Vagina (tissue), 2 donors: ENCODE measurements at places on chromosomes 4 and X.

- no peaks in the 10 kb centered on the region for H3K4me1 ChIP-seq
- H3K36me3 ChIP-seq, result no peaks in the 10 kb centered on the region
- DNase-seq, result no peak
- no peaks in the 10 kb centered on the region for H3K27me3 ChIP-seq
- no peak overlapping the region for H3K4me3 ChIP-seq
Measured at GRCh38 chr4:156237231-156237630, 283.6 kb upstream of the CTSO start.

- H3K4me1 ChIP-seq, result peaks cover 6% of the 10 kb centered on the region
- H3K27ac ChIP-seq, result no peak overlapping the region
- no peaks in the 10 kb centered on the region for H3K36me3 ChIP-seq
- no peaks in the 10 kb centered on the region for H3K27me3 ChIP-seq
- no peak for DNase-seq
Measured at GRCh38 chr4:152408514-152409327, 127.2 kb downstream of the FBXW7 start.

DNA sequence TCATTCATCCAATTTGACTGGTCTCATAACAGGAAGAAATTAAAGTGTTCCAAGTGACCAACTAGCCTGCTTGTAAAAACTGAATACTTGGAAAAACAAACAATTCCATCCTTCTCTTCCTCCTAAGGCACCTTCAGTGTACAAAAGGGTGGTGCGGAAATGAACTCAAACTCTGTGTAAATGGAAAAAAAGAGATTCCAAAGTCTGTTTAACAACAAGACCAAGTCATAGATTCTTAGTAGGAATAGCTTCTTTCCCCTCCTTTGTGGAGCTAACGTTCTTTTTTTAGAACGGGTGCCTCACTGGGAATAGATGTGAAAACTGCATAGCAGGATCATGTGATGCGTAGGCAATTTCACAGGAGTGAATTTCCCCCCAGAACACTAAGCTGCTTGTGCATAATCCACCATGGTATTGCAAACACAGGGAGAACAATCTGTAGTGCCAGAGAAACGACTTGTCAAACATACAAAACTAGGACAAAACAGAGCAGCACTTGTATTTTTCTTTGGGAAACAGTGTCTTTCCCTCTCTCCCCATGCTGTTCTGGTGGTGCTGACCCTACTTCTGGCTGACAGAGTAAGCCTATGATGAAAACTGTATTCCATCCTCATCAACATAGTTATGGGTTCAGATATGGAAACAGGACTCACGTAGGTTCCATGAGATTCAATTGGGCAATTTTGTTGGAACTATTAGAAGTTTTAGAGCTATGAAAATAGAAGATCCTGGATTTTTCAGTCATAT, 13.2 kb upstream of the SOD3 start:
- no peak overlapping the region for H3K27ac ChIP-seq
- H3K27me3 ChIP-seq, result no peaks in the 10 kb centered on the region
- no peaks in the 10 kb centered on the region for H3K36me3 ChIP-seq
- no peak for DNase-seq
- H3K4me3 ChIP-seq, result no peak overlapping the region
- peaks cover 44% of the 10 kb centered on the region for H3K4me1 ChIP-seq

DNA sequence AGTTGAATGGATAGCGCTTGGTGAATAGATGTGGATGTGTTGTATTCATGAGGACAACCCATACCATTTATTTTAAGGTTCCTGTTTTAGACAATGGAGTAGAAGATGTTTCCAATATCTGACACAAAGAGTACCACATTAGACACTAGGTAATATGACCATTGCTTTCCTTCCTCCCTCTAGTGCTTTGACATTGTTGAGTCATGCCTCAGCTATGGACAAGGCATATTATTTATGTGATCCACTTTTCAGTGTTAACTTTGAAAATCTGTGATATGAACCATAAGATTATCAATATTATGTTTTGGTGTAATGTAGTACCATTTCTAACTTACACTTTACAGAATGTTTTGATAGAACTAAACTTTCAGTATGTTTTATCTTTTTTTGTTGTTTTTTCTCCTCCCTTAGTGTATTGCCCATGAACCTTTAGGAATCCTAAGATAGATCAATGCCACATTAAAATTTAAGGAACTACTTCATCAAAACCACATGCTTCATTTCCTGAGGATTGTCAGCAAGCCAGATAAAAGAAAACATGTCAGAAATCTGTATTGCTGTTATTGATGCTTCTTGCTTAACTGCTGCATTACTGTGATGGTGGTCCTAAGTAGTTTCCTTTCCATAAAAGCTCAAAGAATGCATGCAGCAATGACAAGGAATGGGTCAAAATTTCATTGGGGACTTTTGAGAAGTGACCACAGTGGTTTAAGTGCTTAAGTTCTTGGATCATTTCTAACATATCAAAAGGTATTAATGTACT, 105.0 kb downstream of the PCDH7 start:
- H3K4me3 ChIP-seq, result no peak overlapping the region
- no peaks in the 10 kb centered on the region for H3K27me3 ChIP-seq
- no peaks in the 10 kb centered on the region for H3K36me3 ChIP-seq
- H3K4me1 ChIP-seq, result no peaks in the 10 kb centered on the region
- no peak for DNase-seq

DNA sequence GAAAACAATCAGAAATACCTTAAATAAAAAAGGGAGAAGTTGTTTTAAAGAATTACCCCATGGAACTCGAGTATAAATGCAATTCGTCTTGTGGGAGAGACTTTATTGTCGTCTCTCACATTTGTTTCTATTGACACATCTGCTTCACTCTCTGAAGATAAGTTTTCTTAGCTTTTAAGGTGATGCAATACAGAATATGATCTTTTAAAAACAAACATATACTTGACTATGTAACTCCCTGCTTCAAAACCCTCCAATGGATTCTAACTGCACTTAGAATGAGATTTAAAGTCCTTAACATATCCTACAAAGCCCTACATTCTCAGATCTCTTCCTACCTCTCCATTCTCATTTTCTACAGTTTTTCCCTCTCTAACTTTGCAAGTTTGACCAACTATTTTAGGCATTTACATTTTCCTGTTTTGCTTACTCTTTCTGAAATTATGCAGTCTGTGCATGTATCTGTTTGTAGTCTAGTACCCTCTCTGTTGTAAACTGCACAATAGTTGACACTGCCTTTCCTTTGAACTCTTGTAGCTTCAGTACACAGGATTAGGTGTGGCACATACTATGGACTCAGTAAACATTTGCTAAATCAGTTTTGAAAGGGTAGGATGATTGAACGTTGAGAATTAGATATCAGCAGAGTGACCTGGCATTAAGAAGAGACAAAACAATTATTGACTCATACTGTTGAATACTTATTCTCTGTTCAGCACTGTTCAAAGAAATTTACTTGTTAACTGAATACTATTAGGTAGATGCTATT, 59.8 kb downstream of the AGTR2 start:
- no peaks in the 10 kb centered on the region for H3K36me3 ChIP-seq
- H3K4me3 ChIP-seq, result no peak overlapping the region
- H3K4me1 ChIP-seq, result no peaks in the 10 kb centered on the region
- DNase-seq, result no peak

GRCh38 chrX:56066016-56066415, 166.1 kb upstream of the KLF8 start:
- H3K27ac ChIP-seq, result no peak overlapping the region
- H3K27me3 ChIP-seq, result no peaks in the 10 kb centered on the region
- no peak for DNase-seq
- no peaks in the 10 kb centered on the region for H3K4me1 ChIP-seq
- no peaks in the 10 kb centered on the region for H3K36me3 ChIP-seq
